ENCODE measurements at places on chromosomes 12 and 14.

DNA sequence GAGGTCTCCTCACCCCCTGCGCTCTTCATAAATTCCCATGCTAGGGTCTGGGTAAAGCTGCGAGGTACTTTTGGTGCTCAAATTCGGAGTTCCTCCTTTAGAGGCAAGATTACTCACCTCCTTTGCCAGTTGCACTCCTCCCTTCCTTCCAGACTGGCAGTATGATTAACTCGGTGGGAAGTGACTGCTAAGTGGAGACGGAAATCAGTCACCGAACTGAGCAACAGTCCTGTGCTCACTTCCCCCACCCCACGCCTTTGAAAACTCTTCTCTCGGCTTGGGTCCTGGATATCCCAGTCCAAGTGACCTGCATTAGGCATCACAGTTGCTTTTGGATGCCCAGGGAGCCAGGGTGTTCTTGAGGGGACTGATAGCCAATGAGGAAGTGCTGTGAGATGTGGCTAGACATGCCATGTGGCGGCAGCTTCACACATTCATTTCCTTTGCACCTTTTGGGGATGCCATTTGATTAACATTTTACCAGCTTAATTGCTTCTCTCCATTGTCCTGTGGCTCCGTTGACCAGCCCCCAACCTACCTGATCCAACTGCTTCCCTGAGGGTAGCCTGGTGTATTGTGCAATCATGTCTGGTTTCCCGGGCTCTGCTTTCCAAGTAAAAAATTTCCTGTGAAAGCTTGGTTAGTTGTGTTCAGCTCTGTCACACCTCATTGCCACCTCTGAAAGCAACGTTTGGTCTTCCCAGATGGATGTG, 840 bp downstream of the PNP start:
- DNase-seq: peak; percentile 40

DNA sequence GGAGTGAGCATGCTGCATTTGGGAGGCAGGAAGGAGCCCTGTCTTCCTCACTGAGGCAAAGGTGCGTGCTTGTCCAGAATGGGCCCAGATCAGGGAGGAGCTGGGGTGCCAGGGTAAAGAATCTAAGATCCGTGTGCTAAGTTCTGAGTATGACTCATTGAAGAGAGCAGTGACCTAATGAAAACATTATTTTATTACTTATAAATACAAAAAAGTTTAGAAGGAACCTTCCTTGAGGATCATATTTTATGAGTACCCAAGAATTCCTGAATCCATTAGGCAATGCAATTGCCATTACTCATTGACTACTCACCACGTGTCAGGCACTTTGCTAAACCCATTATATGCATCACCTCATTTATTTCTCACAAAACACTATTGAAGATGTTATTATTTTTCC, 264.7 kb downstream of the EGLN3 start:
- no peak for DNase-seq

DNA sequence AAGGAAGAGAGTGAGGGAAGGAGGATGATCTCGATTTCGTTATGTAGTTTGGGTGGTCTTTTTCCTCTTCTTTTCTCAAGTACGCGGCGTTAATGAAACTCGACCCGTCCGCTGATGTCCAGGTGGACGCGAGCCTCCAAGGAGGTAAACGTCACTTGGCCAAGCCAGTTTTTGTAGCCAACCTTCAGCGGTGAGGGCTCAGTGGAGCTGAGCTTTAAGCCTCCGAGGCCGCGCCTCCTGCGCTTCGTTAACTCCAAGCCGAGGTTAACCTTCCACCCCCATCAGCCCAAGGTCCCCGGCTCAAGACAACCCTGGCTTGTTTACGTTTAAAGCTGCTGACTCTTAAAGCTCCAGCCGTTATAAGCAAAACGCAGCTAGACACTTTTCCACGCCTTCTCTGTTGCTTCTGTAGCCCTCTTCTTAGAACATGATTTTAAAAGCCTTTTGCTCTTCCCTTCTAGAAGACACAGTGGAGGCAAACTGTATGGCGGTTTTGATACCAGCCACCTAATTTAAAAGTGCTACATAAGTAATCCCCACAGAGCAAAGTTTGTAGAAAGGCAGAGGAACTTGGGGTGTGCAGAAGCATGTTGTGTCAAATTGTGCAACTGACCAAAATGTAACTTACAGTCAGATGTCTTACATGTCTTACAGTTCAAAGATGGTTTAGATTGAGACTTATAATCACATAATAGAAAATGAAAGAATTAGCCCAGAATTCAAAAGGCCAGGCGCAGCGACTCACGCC, 923 bp upstream of the ITPR2 start:
- no peak for DNase-seq

- no peak for DNase-seq
Observed at GRCh38 chr12:14886271-14886670, 617 bp upstream of the MGP start.

DNA sequence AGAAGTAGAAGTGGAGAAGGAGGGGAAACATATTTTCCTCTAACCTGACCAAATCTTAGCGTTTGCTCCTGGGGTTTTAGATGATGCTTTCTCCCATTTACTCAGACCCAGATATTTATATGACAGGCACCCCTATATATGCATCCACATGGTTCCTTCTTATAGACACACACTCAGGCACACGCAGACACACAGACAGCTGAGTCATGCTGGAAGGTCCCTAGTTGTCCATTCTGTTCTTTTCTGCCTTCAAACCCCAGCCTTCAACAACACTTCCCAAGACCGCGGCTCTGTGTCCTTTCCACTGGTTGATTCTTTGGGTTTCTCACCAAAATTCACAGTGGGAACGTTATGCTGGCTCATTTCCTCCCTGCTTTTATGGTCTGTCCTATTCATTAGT, 52.1 kb downstream of the HSPB8 start:
- no peak for DNase-seq

GRCh38 chr12:88351146-88351545, 209.0 kb downstream of the TMTC3 start:
- no peak for DNase-seq

DNA sequence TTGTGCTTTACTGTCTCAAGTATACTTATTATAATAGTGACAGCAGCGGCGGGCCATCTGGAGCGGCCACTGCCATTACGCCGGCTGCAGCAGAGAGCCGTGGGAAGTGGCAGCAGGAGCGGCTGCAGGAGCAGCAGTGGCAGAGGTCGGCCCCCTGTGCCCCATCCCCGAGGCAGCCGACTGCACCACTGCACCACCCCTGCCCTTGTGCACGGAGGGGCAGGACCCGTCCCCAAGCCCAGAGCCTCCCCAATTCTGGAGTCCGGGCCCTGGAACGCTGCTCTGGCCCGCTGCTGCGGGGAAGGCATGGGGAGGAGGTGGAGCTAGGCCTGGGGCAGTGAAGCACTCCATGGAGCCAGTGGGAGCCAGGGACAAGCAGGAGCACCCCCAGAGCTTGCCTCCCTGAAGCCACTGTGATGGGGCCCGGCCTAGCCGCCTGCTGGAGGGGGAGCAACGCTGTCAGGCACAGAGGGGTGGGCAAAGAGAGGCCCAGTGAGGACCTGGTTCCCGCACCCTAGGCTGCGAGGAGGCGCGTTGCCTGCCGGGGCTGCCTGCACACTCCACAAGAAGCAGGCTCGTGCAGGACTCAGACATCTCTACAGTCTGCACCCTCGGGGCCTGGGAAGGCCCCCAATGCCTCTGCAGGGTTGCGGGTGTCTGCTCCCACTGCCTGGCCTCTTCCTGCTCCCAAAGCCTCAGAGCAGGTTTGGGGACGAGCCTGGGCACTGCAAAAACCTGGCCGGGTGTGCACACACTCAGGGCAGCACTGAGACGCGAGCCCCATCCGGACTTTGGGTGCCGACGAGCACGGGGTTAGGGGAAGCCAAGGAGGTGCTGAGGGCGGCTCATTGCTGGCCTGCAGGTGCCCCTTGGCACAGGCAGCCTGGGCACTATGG, 74.2 kb upstream of the RASSF8 start:
- DNase-seq: no peak

DNA sequence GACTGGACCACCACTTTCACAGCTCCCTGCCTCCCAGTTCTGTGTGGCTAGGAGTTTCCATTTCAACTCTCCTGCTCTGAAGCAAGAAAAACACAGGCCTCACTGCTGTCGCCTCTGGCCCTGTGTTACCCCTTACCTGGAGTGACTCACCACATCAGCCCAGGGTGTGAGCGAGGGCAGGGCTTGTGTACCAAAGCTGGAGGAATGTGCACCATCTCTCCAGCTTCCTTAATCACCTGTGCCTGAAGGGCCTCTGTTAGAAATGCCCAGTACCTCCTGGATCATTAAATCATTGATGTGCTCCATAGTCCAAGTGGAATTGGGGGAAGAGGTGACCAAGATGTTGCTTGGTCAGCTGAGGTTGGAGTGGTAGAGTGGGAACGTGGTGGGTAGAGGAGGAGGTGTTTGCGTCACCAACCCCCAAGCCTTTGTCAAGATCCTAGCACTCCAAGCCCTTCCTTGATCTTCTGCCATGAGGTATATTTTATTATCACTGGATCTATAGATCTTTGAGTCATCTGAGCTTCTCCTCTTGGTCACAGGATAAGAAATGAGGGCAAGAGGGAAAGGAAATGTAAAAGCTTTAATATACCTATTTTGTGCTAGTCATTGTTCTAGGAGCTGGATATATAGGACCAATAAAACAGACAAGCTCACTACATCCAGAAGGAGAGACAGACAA, 51.3 kb downstream of the SSPN start:
- no peak for DNase-seq

DNA sequence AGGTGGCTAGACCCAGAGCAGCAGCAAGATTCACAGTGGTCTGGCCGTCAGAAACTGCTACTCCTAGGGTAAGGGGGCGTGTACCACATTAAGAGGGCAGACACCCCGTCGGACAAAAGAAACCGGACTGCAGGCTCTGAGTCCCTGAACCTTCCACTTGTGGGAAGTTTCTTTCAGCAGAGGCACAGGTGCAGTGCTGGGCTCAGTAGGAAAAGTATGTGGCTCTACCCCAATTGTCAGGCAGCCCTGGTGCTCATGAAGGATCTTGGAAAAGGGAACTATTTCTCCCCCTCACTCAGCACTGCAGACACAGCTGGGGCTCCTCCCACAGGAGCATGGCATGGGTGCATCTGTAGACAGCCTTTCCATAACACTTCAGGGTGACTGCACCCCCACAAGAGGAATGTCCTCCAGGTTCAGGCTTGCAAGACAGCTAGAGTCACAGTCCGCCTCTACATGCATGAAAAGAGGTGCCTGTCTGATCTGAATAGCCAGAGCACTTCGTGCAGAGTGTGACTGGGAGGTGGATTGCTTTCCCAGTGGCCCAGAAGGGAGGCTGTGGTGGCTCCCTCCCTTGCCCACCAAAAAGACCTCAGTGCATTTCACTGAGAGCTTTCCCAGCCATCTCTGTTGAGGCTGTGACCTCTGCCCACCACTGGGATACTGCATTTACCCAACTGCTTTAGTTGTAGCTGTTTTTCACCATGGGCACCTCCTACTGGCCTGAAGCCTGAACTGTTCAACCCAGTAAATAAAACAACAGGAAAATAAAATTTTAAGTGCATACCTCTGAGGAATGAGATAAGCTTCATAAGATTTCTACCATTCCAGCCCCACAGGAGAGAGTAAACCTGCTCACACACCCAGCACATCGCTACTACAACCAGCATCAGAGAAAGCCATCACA, 14.2 kb downstream of the CEP128 start:
- DNase-seq: no peak

DNA sequence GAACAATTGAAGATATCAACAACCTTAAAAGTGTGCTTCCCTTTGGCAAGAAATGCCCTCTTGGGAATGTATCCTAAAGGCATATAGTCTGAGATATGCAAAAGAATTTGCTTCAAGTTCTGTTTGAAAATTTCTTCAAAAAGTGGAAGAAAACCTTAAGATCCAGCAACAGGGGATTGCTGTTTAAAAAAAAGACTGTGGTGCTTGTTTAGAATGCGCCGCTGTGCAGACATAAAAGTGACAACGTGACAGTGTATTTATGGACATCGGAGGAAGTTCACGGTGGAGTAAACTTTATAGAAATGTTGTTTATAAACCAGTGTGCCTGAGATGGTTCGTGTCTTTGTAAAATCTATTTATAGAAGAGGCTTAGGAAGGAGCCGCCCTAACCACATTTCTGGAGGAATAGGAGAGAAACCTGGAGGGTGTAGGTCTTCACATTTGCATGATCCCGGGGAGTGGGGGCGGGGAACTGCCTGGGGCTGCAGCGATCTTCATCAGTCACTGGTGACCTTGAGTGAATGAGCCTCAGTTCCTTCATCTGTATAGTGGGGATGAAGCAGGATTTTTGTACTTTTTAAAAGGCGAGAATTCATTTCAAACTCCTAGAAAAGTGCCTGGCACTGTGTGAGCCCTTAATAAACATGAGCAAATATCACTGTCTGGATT, 27.5 kb downstream of the ADGRD1 start:
- DNase-seq: no peak

GRCh38 chr12:22858849-22859570, 234.0 kb downstream of the ETNK1 start:
- DNase-seq: no peak

GRCh38 chr12:47574252-47575021, 131.4 kb downstream of the RPAP3 start:
- no peak for DNase-seq

- no peak for DNase-seq
Observed at GRCh38 chr12:125197326-125197725, 132.1 kb downstream of the AACS start.

GRCh38 chr14:91327250-91327595, 82.7 kb upstream of the GPR68 start:
- no peak for DNase-seq

DNA sequence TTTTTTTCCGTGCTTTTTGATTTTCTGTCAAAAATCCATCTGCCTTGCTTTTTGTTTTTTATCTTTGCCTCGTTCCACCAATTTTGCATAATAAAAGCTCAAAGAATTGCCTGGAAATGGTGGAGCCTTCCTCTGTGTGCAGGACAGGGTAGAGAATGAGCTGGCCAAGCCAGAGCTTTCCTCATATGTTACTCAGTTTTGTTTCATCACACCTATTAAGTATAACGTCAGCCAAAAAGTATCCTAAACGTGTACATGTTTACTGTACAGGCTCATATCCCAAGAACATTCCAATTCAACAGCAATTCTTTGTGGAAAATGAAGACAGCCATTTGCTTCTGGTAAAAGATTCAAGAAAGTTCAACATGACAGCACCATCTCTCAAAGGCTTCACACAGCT, 191.2 kb upstream of the LMNTD1 start:
- no peak for DNase-seq

GRCh38 chr14:96162741-96163140, 41.9 kb upstream of the BDKRB2 start:
- DNase-seq: no peak

- no peak for DNase-seq
Observed at GRCh38 chr12:116977465-116978380, 67.0 kb downstream of the FBXW8 start.

DNA sequence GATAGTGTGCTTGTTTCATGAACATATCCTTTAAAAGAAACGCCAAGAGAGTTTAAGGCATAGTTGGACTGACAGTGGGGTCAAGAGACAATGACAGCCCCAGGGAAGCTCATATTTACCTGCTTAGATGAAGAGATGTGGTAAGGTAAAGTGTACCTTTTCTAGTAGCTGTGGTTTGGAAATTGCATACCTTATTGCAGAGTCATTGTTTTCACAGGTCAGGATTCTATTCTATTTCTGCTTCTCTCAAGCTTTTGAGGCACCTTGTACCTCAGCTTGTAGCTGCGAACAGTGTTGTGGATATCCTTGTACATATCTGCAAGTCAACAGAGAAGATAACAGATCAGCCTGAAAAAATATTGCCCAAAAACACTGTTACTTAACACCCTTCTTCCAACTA, 47.7 kb downstream of the ATP6V1D start:
- DNase-seq: no peak

All from activated naive CD8-positive, alpha-beta T cell treated with anti-CD3 and anti-CD28 coated beads, Interleukin-2, amount 50 U/mL, for 16 hours (primary cell).